ENCODE measurements at places on chromosomes 11 and 22.

DNA sequence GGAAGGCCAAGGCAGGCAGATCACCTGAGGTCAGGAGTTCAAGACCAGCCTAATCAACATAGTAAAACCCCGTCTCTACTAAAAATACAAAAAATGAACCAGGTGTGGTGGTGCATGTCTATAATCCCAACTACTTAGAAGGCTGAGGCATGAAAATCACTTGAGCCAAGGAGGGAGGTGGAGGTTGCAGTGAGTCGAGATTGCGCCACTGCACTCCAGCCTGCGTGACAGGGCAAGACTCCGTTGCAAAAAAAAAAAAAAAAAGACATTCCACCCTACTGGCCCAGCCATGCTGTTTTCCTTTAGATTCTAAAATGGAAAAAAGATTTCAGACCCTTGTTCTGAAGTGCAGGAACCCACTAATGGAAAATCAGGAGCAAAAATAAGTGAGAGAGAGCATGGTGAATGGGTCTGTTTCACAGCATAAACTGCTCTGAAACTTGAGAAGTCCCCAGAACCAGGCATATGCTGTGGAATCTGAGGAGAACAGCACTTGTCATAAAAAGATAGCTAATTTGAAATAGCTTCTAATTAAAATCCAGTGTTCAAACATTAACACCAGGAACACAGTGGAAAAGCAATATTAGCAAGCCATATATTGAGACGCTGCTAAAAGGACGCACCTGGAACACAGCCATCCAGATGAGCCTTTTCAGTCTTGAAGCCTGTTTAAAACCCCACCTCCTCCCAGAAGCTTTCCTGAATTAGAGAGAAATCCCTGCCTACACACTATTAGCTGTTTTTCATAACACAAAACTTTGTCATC lies 66.3 kb upstream of the CHRM4 start:
- DNase-seq, result no peak

- no peak for DNase-seq
Observed at GRCh38 chr22:24591286-24591830, 1.5 kb downstream of the LRRC75B start.

- DNase-seq, result no peak
Observed at GRCh38 chr11:107198490-107199007, 180.3 kb upstream of the GUCY1A2 start.

- no peak for DNase-seq
Observed at GRCh38 chr11:123822032-123822431, 15.9 kb upstream of the OR6M1 start.

DNA sequence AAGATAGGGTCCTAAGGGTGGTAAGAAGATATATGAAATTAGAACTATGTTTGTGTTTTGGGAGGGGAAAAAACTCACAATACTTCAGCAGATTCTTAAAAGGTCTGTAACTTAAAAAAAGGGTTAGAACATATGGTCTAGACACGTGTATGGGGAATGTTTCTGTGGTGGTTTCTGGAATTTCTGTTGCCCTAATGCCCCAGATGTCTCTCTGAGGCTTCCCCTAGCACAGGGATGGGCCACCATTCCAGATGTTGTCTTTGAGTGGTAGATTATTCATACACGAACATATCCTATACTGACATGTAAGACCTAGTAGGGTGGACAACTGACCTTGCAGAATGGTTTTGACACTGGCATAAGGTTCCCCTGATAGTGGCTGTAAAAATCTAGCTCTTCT lies 26.2 kb downstream of the EHF start:
- no peak for DNase-seq

GRCh38 chr11:65386307-65387140 lies at the start of gene FRMD8:
FRMD8 (plus strand) TSS chr11:65386637; CDS start chr11:65387037, 400 bp downstream.
- DNase-seq, result peak; percentile 88

GRCh38 chr11:16790486-16791190 lies 52.2 kb downstream of the C11orf58 start:
- no peak for DNase-seq

- no peak for DNase-seq
Observed at GRCh38 chr11:71070490-71071453, 181.6 kb downstream of the SHANK2 start.

- DNase-seq, result no peak
Observed at GRCh38 chr11:75565221-75565814, 3.3 kb downstream of the SERPINH1 start.

GRCh38 chr11:31433851-31434250 lies 64.2 kb downstream of the DNAJC24 start:
- no peak for DNase-seq

- DNase-seq, result no peak
Observed at GRCh38 chr22:36237462-36238372, 1.6 kb downstream of the APOL2 start.

- no peak for DNase-seq
Observed at GRCh38 chr22:50610041-50610451, 9.5 kb downstream of the MAPK8IP2 start.

All from activated T-cell treated with anti-CD3 and anti-CD28 coated beads for 1 hour (primary cell).